ENCODE measurements at places on chromosomes 4 and X.

GRCh38 chrX:37371578-37371991 is 22.4 kb downstream of the PRRG1 start:
- no peaks in the 10 kb centered on the region for H3K36me3 ChIP-seq
- no peak overlapping the region for H3K27ac ChIP-seq
- DNase-seq: no peak
- H3K27me3 ChIP-seq: no peaks in the 10 kb centered on the region
- H3K4me1 ChIP-seq: no peaks in the 10 kb centered on the region

DNA sequence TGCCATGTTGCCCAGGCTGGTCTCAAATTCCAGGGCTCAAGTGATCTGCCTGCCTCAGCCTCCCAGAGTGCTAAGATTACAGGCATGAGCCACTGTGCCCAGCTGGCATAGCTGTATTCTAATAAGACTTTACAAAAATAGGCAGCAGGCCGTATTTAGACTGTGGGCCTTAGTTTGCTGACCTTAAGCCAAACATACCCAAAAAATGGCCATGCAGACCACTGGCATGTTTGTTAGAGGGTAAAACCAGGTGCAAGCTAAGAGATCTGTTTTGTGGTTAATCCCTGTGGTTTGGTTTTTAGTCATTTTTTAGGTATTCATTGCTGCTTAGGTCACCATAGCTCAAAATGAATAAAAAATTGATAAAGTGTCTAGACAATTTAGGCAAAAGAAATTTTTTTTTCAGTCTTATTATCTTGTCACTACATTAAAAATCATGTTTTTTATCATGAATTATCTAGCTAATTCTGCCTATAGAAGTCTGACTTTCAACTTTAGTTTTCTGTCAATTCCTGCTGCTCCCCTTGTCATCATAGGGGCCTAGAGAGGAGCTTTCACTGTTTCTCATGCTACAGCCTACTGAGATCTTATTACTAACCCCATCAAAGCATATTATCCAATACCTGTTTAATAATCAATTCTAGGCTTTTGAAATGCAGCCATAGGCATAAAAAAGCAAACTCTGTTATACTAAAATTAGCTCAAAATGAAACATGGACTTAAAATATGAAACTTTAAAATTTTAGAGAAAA is 7.5 kb upstream of the SPINK2 start:
- H3K4me3 ChIP-seq: no peak overlapping the region
- H3K27me3 ChIP-seq: peaks cover 2% of the 10 kb centered on the region
- H3K27ac ChIP-seq: no peak overlapping the region
- no peaks in the 10 kb centered on the region for H3K36me3 ChIP-seq

GRCh38 chr4:128782875-128783614 is 26.5 kb upstream of the JADE1 start:
- no peak overlapping the region for H3K4me3 ChIP-seq
- DNase-seq: no peak
- no peak overlapping the region for H3K27ac ChIP-seq

DNA sequence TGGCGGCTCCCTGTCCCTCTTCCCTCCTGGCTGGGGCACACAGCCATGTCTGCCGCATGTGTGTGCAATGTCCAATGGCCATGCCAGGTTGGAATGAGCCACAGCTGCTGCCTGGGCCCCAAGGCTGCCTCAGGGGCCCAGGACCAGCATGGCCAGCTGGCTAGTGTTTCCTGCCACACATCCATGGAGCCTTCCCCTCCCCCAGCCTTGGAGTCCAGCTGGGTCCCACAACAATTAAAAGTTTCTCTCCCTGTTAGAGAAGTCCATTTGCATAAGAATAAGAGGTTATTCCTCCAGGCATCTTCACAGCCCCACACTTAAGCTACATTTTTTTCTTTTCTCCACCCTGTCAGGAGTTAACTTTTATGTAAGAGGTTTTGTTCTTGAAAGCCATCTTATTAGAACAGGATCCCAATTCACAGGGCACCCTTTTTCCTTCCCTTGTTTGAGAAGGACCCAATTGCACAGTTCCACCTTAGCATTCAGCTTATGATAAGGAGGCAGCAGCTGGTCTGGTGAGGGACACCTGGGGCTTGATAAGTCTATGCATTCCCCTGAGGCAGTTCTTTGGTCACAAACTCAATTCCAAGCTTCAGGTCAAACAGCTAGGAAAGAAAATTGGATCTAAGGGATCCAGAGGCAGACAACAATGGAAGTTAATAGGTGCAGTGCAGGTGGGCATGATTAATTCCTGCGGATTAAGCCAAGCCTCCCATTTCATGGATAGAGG is 963.3 kb upstream of the GRIA3 start:
- H3K36me3 ChIP-seq: no peaks in the 10 kb centered on the region
- DNase-seq: peak; percentile 55
- no peak overlapping the region for H3K4me3 ChIP-seq
- H3K27ac ChIP-seq: peak overlapping the region; percentile 90
- no peaks in the 10 kb centered on the region for H3K4me1 ChIP-seq
- H3K27me3 ChIP-seq: no peaks in the 10 kb centered on the region

DNA sequence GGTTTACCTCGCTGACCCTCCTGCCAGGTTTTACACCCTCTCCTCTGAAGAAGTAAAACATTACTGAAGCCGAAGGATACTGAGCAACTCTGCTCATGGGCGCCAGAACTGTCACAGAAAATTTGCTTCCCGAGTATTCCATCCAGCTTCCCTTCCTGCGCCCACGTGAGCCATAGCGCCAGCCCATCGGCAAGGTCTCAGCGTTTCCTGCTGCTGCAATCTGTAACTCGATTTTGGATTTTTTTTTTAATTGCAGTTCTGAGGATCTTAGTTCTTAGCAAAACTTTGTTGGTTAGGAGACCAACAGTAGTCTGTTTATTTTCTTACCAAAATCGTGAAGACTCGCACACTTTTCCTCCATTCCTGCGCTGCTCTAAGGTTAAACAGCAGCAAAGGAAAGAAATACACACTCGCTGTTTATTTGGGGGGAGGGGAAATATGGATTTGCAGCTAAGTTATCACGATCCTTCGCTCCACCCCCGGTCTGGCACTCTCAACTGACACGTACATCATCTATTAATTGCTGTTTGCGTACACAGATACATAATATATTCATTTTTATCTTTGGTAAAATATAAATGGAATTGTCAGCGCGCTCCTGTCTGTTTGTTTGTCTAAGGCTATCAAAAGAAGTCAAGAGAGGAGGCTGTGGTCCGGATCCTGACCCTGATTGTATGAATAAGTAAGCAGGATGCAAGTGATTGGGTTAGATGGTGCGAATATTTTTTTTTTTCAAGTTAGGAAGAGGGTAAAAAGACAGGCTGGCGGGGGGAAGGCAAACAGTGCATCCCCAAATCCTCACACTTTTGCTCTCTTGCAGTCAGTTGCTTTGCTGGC is at the start of gene TLL1:
Gene TLL1, plus strand, starts transcription at position 777 of the 837 bp plus-strand sequence. CDS start 668 bp downstream, outside the sequence.
- peaks cover 3% of the 10 kb centered on the region for H3K4me1 ChIP-seq
- H3K27ac ChIP-seq: no peak within 1 kb of the TSS
- H3K27me3 ChIP-seq: peaks cover 30% of the 10 kb centered on the region
- DNase-seq: no peak

GRCh38 chr4:187993827-187994226 is 1.7 kb upstream of the ZFP42 start:
- H3K27ac ChIP-seq: no peak overlapping the region
- DNase-seq: no peak
- H3K36me3 ChIP-seq: peaks cover 4% of the 10 kb centered on the region
- no peaks in the 10 kb centered on the region for H3K27me3 ChIP-seq
- no peak overlapping the region for H3K4me3 ChIP-seq

GRCh38 chrX:109782994-109783700 is 50.1 kb upstream of the ACSL4 start:
- H3K4me1 ChIP-seq: no peaks in the 10 kb centered on the region
- no peaks in the 10 kb centered on the region for H3K36me3 ChIP-seq
- H3K4me3 ChIP-seq: no peak overlapping the region
- no peak overlapping the region for H3K27ac ChIP-seq
- no peak for DNase-seq
